ENCODE measurements at places on chromosomes 12 and 14.

- no peak for DNase-seq
Observed at GRCh38 chr14:96221109-96221650, 16.5 kb downstream of the BDKRB2 start.

- no peak for DNase-seq
Observed at GRCh38 chr14:46401066-46401465, 250.5 kb downstream of the RPL10L start.

DNA sequence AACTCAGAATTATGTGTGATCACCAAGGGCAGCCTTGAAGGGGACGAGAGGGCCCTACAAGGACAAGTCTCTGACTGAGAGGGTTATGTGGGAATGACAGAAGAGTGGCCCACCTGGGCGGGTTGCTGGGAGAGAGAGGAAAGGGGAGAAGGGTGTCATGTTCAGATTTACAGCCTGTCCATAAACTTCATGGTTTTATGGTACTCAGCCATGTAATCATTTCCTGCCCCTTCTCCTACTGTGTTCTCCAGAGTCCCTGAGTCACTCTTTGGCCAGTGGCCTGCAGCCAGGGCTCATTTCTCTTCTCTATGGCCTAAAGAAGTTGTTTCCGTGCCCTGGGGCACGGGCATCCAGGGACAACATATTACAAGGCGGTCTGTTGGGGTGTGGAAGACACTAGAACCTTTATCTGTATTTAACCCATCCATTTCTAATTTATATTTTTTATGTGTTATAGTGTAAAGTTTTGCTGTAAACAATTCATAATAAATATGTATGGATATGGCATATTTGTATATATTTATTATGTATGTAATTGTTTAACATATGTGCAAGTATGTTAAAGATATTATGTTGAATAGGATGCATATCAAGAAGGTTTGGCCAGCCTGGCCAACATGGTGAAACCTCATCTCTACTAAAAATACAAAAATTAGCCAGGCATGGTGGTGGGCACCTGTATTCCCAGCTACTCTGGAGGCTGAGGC lies 26.9 kb downstream of the DDX47 start:
- no peak for DNase-seq

GRCh38 chr14:51554953-51555352 lies 96.8 kb upstream of the FRMD6 start:
- no peak for DNase-seq

DNA sequence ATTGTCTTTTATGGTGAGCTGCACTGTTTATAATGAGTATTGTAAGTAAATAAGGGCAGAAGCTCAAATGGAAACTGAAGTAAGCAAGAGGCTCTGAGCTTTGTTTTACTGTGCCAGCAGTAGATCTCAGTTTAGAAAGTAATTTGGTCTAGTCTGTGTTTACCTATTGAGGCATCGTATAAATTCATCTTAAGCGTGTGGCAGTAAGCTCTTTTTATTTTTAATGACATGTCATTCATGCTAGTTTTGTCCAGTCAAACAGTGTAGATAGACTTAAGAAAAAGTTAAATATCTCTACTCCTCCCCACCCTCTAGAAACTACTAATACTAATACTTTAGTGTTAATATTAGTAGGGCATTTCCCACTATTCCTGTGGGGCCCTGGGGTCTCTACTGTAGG lies 2.0 kb downstream of the ANO6 start:
- DNase-seq: no peak

- no peak for DNase-seq
Observed at GRCh38 chr12:49212572-49212971, 23.7 kb upstream of the TUBA1A start.

DNA sequence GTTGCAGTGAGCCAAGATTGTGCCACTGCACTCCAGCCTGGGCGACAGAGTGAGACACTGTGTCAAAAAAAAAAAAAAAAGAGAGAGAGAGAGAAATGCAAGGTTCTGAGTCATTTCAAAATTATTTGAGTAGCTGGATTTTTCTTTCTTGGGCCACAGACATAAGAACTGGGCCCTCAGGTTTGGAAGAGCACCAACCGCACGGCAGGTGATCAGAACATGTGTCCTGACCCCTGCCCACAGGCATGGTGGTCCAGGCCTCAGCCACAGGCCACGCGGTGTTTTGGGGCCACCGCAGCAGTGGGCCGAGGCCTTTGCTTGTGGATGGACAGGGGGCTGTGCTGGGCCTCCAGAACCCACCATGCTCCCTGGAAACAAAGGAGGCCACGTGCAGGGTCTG lies 126.7 kb downstream of the CALM1 start:
- no peak for DNase-seq

DNA sequence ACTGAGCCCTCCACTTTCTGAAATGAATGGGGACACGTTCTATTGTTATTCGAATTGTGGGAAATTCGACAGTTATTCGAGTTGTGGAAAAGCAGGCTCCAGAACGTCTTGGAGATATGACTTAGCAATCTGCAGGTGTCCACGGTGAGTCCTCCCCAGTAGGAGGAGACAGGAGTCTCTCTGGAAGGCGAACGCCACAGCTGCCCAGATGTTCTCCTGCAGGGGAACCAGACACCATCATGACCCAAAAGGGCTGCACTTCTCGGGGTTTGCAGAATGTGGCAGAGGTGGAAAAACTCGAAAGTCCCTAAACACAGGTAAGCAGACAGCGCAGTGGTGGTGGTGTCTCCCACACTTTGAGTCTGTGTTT lies 363.6 kb upstream of the SFSWAP start:
- DNase-seq: no peak

DNA sequence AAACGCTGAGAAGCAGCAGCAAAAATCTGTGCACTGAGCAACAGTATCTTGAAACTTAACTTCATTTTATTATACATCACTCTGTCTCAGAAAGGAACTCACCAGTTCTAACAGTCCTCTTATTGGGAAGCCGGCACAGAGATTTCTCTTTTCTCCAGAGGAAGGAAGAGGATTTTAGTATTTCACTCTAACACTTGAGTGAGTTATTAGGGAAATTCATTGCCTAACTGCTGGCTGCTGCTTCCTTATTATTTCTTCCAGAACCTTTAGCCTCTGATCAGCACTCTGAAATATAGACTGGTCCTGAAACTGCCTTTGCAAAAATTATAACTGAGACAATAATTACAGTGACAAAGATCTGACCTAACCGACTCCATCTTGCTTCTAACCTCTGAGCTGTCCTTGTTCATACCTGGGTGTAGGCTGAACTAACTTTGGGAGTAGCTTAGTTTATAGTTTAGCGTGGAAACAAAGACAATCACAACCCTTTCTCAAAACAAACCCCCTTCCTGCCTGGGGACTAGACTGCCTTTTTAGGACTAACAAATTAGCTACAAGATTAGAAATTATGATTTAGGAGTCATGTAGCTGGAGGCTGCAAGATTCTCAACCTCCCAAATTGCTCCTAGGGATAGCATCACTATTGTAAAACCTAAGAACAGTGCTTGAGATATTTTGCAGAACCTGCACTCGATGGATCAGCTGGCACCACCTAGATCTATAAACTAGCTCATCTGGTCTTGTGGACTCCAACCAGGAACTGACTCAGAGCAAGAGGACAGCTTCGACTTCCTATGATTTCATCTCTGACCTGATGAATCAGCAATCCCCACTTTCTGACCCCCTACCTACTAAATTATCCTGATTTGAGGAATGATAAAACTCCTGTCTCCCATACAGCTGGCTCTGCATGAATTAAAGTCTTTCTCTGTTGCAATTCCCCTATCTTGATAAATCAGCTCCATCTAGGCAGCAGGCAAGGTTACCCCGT lies 117.5 kb downstream of the DYRK2 start:
- DNase-seq: no peak
